ENCODE measurements at places on chromosomes 2 and 18.

GRCh38 chr18:27185025-27185763 lies at the start of gene CHST9:
Gene CHST9, minus strand, starts transcription at chr18:27185308. Its CDS starts 42,499 bp downstream, at chr18:27142809.
- DNase-seq: no peak

- no peak for DNase-seq
Measured at GRCh38 chr2:211468877-211469663, 912.7 kb downstream of the CPS1 start.

GRCh38 chr2:120885749-120886148 lies 150.1 kb downstream of the GLI2 start:
- DNase-seq: no peak

- no peak for DNase-seq
Measured at GRCh38 chr2:50143822-50144575, 887.9 kb downstream of the NRXN1 start.

GRCh38 chr2:79660557-79660956 lies 147.7 kb downstream of the CTNNA2 start:
- no peak for DNase-seq

- peak; percentile 71 for DNase-seq
Measured at GRCh38 chr2:9474361-9475057, at the start of gene IAH1. Gene IAH1, plus strand, starts transcription at chr2:9474551. Its CDS starts 16 bp downstream, at chr2:9474567.

DNA sequence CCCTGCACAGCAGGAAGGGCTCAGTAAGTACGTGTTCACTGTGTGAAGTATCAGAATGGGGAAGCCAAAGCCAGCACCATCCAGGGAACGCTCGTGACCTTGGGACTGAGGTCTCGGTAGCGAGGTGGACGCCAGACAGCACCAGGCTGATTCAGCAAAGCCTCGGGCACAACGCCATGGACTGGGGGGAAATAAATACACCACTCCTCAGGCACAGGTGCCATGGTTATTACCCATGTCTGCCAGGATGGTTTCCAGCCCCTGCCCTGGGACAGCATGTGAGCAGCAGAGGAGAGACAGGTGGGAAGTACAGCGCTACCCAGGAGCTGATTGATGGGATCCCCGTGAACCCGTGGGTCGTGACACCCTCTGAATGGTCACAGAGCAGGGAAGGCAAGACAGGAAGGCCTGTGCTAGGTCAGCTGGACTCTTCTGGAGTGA lies 53.0 kb downstream of the REEP1 start:
- DNase-seq: no peak

DNA sequence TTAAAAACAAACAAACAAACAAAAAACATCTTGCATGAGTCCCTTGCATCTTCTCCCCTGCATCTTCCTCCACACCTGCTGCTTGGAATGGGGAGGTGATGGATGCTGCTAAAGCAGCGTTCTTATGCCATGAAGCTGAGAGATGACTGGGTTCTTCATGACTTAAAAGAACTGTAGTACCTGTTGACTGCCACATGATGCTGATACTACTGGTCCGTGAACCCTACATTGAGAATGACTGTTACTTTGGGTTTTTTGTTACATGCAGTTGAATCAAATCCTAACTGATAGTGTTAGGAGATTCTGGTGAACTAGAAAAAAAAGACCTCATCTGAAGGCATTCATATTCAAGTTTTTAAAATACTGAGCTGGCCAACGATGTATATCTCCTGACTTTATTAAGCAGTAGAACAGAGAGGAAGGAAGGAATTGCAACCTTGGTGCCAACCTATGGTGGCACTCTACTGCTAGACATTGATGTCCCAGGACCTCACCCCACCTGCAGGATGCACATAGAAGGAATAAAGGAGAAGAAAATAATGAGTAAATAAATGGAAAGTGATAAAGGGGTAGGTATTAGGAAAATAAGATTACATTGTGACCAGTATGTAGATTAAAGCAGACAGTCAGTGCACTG lies 63.2 kb upstream of the SPAG16 start:
- DNase-seq: no peak

DNA sequence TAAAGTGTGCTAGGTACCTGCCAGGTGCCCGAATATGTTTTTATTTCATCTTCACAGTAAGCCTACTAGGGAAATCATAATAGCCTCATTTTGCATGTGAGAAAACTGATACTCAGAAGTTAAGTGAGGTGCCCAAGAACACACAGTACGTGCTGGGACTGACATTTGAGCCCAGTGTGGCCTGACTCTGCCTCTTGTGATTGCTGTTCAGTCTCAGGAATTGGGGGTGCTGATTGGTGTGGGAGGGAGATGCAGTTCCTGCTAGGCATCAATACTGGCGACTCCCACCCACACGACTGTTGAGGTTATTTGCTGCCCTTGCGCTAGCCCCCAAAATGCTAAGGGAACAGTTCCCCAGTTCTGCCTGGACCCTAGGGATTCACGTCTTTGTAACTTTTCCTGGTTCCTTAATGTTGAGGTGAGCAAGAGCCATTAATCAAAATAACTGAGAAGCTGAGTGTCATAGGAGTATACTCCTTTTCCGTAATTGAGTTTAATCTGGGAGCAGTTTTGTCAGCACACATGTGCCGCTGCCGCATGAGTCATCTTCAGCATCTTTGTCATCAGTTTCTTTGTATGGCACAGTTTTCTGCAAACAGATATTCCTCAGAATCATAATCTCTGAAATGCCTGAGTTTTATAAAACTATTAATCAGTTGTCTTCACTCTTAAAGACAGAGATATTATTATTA lies 120.7 kb downstream of the NCK2 start:
- no peak for DNase-seq

DNA sequence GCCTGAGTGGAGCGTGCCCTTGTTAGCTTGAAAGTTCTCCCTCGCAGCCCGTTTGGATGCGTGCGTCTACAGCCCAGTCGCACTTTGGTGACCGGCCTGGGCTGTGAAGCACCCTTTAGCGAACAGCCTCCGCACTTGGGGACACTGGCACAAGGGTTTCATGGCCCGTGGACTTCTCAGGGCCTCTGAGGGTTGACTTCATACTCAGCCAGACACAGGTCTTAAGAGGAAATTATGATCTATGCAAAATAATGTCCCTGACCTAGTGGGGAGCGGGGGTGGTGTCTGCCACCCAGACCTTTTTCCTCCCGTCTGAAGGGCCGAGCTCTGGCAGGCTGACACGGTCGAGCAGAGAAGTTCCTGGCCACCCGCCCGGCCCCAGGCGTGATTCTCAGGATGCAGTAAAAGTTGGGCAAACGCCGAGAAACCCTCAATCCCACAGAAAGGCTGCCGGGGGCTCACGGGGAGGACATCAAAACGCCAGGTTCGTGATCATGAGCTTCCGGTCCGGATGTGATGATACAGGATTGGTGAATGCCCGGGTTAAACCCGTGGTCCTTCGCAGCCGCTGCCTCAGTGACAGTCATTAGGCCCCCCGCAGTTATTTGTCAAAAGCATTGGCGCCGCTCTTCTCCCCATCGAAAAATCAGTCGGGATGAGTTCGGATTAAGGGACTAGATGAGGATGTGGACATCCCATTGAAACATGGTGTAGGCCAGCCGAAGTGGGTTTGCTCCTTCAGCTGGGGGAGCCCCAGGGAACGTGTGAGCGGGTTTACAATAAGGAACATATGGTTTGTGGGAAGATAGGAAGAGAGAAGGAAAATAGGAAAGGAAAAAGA lies 3.6 kb upstream of the PAX3 start:
- DNase-seq: no peak

GRCh38 chr2:11667866-11668637 lies 1.9 kb downstream of the NTSR2 start:
- no peak for DNase-seq

- no peak for DNase-seq
Measured at GRCh38 chr18:64083916-64084315, 65.0 kb downstream of the LINC00305 start.

GRCh38 chr2:86319700-86320580 lies 17.5 kb downstream of the REEP1 start:
- no peak for DNase-seq

DNA sequence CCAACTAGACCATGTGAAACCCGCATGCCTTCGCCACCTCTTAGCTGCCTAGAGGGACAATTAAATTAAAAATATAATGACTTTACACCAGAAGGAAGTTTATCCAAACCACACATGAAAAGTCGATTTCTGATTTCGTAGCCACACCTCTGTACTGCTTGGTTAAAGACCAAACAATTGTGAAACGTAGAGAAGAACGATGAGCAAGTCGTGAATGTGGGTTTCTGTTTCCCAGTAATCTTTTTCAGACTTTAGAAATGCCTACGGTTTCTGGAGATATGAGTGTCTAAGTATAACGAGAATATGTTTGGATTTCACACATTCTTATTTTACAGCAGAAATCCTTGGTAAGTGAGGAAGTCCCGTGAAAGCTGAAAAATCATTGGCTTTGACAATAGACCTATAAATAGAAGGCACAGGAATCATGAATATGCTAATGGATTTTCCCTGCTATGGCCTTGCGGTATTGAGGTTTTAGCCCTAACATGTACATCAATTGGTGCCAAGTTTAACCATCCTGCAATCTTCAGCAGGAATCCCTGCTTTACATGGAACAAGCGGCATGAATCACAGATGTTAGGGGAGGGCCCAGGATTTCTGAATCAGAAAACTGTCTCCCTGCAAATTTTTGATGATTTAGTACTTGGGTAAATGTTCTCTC lies 105.6 kb downstream of the TTC32 start:
- no peak for DNase-seq

DNA sequence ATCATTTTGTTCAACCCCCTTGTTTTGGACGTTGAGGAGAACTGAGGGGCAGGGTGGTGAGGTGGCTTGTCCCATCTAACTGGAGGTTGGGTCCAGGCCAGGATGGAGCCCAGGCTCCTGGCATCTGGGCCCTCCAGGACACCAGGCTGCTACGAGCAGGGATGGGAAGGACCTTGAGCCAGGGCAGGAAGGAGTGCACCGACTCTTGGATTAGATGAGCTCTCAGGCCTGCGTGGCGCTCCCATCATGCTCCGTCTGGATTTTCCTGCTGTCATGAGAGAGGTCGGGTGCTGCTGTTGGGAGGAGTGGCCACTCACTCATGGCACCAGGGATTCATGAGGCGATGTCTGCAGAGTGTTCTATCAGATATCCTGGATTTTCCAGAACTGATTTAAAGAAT lies 18.3 kb upstream of the ALLC start:
- DNase-seq: no peak

DNA sequence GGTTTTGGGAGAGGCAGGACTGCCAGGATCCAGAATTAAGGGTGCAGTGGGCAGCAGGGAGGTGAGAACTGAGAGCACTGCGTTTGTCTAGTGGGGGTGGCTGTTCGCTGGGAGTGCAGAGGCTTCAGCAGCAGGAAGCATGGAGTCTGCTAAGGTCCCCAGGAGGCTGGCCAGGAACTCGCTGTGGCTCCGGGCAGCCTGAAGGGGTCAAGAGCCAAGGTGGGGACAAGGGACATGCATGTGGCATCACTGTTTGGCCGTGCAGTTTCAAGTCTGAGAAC lies 43.2 kb upstream of the SEMA4C start:
- no peak for DNase-seq

DNA sequence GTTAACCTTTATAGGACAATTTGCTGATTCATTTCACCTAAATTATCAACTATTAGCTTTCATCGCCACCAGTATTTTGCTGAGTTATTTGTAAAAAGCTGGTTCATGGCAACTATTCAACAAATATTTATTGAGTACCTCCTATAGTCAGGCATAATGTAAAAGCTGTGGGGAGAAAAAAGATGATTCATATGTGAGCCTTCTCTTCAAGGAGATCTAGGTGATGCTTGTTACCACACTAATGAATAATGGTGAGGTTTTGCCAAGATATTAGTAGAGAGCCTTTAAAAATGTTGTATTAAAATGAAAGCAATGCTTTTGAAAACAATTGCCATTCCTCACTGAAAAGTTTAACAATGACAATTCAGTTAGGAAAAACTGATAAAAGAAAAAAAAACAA lies 187.8 kb downstream of the ANKRD44 start:
- no peak for DNase-seq

- no peak for DNase-seq
Measured at GRCh38 chr2:121382744-121383143, 97.7 kb upstream of the TFCP2L1 start.

DNA sequence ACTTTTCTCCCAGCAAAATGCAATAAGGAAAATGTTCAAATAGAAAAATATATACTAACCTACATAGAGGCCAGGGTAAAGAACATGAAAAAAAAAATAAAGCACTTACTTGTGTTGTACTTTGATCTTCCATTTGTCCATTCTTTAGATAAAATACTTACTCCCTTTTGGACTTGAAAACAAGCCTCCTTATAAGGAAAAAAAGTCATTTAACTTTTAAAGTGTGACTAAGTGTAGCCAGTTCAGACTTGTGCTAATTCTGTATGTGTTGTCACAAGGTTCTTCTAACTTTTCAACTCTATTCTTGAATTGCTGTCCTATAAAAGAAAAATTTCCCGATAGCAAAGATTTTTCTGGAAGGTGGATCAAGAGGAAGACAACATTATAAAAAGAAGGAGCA lies 23.2 kb downstream of the SLC40A1 start:
- DNase-seq: no peak

DNA sequence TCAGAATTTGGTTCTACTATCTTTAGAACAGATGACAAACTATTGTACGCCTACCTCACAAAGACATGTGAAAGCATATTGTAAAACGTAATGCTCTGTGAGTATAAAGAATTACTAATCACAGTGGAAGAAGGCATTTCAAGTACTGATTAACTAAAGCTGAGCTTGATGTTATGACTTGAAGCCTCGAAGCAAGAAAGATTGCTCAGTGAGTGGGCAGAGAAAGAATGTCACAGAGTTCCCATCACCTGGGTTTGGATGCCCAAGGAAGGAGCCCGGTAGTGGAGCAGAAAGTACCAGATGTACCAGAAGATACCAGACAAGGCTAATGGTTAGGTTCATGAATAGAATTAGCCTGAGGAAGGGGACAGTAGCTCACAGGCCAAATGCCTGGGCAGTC lies 39.5 kb upstream of the FAM110C start:
- DNase-seq: no peak

DNA sequence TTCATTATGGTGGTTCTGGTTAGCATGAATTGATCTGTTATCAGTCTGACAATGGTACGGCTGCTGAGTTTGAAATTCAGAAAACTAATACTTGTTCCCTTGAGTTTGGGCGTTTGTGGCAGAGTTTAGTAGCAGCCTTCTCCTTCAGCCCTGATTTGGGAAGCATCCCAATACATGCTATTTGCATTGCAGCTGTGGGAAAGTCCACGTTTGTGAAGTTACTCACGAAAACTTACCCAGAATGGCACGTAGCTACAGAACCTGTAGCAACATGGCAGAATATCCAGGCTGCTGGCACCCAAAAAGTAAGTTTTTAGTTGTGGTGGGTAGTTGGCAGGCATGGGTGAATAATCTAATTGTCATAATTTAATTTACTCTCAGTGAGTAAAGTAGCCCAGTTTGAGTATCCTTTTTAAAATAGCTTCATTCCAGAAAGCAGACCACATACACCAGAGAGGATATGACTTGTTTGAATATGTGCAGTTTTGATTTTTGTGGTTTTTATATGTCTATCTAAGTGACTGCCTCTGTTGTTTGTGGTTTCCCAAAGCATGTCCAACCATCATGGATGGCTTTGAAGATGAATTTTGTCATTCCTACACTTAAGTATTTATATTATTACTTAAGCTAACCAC lies 12.2 kb downstream of the DGUOK start:
- no peak for DNase-seq

- no peak for DNase-seq
Measured at GRCh38 chr2:183267148-183267827, 143.0 kb downstream of the NUP35 start.
